ENCODE measurements at places on chromosomes 7 and 10.
A peak's percentile ranks its signal among the peaks of the same experiment; 100 is the strongest.

GRCh38 chr10:118106426-118106825 lies 59.7 kb upstream of the RAB11FIP2 start:
- DNase-seq, result no peak

- no peak for DNase-seq
Observed at GRCh38 chr7:99709260-99709659, 25.7 kb downstream of the CYP3A7 start.

DNA sequence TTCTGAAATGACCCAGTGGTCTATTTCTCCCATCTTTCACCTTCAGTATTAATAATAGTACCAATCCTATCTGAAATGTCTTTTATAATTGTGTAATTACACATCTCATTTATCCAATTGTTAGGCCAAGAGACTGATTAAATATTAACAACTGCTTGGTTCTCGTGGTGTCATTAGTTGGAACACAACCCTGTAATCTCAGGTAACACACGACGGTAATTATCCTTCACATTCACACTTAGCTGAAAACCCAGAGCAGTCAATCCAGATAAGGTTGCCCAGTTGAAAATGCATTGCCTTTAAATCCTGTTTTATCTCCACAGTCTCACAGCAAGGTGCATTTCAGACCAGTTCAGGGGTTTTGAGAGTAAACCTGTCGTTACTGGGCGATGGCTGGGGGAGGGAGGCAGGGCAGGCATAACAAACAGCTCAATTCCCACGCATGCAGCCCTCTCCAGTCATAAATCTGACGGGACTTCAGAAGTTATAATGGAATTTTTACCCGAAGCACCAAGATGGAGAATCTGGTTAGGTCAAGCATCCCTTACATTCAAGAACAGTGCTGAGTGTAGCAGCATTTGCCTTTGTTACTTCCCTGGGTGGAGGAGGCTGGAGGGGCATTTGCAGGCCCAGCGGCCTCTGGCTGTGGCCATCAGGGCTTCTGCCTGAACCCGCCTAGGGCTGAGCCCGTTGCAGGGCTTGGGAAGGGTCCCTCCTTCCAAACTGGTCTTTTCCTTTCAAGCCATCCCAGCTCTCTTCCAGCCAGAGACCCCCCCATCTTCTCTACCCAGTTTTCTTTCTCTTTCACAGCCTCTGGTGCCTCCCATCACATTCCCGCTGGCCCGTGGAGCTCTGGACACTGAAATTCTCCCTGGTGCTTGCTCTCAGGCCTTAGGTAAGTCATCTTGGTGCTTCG lies 201.0 kb upstream of the LYZL2 start:
- no peak for DNase-seq

GRCh38 chr7:92613214-92613613 lies 23.0 kb upstream of the FAM133B start:
- DNase-seq, result no peak

- DNase-seq, result no peak
Observed at GRCh38 chr10:119620241-119621077, 23.7 kb upstream of the TIAL1 start.

DNA sequence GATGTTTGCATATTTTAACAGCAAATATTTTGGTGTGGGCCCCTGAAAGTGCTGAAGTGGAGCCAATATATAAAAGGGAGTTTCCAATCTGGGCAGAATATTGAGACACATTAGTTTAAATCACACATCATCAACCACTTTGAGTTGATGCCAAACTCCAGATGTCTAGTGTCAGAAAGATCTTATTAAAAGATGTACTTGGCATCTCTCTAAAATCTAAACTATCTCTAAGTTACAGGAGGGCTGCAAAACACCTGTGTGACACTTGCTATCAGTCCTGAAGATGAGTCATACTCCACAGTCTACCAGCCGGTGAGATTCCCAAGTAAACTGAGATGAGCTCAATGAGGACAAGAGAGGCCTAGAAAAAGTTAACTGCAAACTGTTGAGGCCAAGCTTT lies 11.4 kb downstream of the JAZF1 start:
- no peak for DNase-seq

GRCh38 chr7:136947347-136947746 lies 78.9 kb downstream of the CHRM2 start:
- no peak for DNase-seq

DNA sequence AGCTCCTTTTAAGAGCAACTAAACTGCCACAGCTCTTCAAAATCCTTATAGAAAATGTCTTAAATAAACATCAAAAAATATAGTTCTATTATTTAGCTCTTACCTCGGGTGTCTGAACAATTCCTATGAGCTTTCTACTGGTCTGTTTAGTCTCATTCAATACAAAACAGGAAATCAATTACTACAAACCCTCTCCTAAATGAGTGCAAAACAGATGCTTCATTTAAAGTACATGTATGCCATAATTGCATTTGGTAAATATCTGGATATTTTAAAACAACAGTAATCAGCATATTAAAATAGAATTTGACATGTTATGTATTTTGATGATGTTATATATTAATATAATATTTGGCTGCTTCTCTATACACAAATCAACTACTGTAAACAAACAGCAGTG lies 38.5 kb upstream of the MTPN start:
- DNase-seq, result no peak

GRCh38 chr10:11162828-11163599 lies 145.3 kb downstream of the CELF2 start:
- peak; percentile 70 for DNase-seq

- no peak for DNase-seq
Observed at GRCh38 chr7:20282959-20283358, 47.7 kb upstream of the ITGB8 start.

Measured in stimulated activated CD4-positive, alpha-beta T cell treated with anti-CD3 and anti-CD28 coated beads, Interleukin-15, amount 100 ng/mL, for 24 hours (primary cell).